K562 (cell line): ENCODE measurements at places on chromosomes 12 and 14. TPM values are rescaled to one million over a fixed set of nuclear protein-coding genes. Genes with fewer than 3 reads are reported as not detected.

GRCh38 chr12:114030451-114030850 lies 64.3 kb upstream of the RBM19 start:
- H3K4me3 ChIP-seq: no peak overlapping the region
- H3K36me3 ChIP-seq: no peaks in the 10 kb centered on the region
- no peak for DNase-seq
- H3K27ac ChIP-seq: no peak overlapping the region

DNA sequence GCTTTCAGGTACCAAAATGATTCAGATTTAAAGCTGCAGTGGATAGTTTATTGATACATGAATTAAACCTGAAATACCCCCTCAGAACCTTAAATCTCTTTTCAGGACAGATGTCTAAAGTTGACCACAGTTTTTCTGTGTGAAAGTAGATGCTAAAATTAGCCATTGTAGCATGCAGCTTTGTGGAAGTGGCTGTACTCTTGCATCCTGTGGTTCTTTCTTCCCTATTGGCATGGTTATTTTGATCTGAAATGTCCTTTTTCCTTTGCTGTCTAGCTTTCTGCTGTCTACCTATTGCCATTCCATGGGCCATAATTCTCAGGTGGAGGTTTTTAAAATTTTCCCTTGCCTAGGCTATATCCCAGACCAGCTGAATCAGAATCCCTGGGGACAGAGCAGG lies 455.6 kb downstream of the ZFP36L1 start:
- no peaks in the 10 kb centered on the region for H3K36me3 ChIP-seq
- H3K27me3 ChIP-seq: no peaks in the 10 kb centered on the region
- H3K27ac ChIP-seq: no peak overlapping the region
- H3K4me3 ChIP-seq: no peak overlapping the region
- no peaks in the 10 kb centered on the region; the same call in 1 of the 2 replicates for H3K4me1 ChIP-seq

- H3K27me3 ChIP-seq: no peaks in the 10 kb centered on the region
- H3K4me3 ChIP-seq: no peak overlapping the region
- DNase-seq: no peak
- peaks cover 16% of the 10 kb centered on the region; the same call in 2 of the 3 replicates for H3K4me1 ChIP-seq
- H3K36me3 ChIP-seq: peaks cover 8% of the 10 kb centered on the region; the same call in 1 of the 3 replicates
- H3K27ac ChIP-seq: no peak overlapping the region
Observed at GRCh38 chr12:12470751-12471306, 91.8 kb downstream of the DUSP16 start.

DNA sequence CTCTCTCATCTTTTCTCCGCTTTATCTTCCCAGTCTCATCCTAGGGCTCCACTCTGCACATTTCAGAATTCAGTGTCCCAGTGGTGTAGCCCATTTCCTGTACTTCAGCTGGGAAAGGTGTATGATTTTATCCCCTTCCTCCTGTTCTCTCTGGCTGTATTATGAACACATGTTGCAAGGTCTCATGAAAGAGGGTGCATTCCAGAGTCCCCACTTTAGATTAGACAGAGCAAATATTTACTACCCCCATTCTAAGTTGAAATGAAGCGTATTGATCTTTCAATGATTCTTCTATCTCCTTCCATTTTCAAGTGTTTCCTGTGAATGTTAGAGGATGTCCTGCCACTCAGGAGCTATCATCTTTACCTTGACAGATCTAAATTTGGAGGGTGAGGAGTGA lies 123.2 kb downstream of the WIF1 start:
- no peak for DNase-seq
- no peaks in the 10 kb centered on the region for H3K4me1 ChIP-seq
- no peaks in the 10 kb centered on the region for H3K27me3 ChIP-seq
- H3K36me3 ChIP-seq: no peaks in the 10 kb centered on the region

DNA sequence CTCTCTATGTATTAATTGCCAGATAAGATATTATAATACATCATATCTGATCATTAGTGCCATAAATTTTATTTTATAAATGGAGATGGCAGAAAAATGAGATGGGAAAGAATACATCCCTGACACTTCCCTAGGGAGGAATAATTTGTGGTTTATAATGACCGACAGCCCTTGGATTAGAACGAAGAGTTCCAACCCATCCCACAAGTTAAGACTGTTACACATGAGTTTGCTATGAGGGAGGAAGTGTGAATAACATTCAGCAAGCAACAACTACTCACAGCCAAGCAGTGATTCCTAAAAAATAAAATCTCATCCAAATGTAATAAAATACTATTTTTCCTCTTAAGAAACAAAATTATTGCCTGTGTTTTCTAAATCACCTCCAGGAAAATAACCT lies 299.0 kb downstream of the CCDC91 start:
- H3K27ac ChIP-seq: no peak overlapping the region
- H3K4me3 ChIP-seq: no peak overlapping the region
- H3K36me3 ChIP-seq: peaks cover 2% of the 10 kb centered on the region; the same call in 1 of the 3 replicates
- H3K27me3 ChIP-seq: no peaks in the 10 kb centered on the region
- no peak for DNase-seq

The KLRF1 gene
- total RNA-seq: 0.72 and 1.3 TPM in 2 replicates

The RPL10L gene
- total RNA-seq: not detected in 2 replicates

The CHGA gene
- total RNA-seq: 0.20 TPM in 1 of 2 replicates, not detected in the other

The KRT73 gene
- total RNA-seq: not detected in 2 replicates

The CLEC1B gene
- total RNA-seq: not detected in 2 replicates
